ENCODE measurements at places on chromosomes 5 and 9.

DNA sequence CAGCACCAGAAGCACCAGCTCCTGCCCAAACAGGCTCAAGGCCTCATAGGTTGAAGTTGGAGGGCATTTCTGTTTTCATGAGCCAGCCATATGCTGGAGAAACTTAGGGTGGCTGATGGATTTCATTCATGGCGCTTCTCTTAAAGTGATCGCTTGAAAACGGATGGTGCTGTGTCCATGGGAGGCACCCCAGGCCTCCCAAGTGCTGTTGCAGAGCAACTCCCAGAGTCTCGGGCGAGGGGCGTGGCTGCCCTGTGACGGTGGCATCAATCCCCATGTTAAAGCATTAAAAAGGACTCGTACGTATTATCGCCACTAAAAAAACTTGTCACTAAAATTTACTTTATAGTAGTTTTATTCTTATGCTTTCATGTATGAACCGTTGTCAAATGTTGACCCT is 128.3 kb downstream of the MRPL36 start:
- DNase-seq: no peak

GRCh38 chr9:77649109-77649812 is 1.1 kb upstream of the GNA14 start:
- no peak for DNase-seq

- no peak for DNase-seq
These were observed 277.4 kb downstream of the SLCO4C1 start for GRCh38 chr5:102018690-102019089.

GRCh38 chr5:38613992-38614836 is 57.8 kb upstream of the LIFR start:
- DNase-seq: no peak

- DNase-seq: no peak
These were observed 20.4 kb downstream of the CDK5RAP2 start for GRCh38 chr9:120559546-120559945.

- DNase-seq: no peak
These were observed 133.5 kb downstream of the GADD45G start for GRCh38 chr9:89738137-89738932.

DNA sequence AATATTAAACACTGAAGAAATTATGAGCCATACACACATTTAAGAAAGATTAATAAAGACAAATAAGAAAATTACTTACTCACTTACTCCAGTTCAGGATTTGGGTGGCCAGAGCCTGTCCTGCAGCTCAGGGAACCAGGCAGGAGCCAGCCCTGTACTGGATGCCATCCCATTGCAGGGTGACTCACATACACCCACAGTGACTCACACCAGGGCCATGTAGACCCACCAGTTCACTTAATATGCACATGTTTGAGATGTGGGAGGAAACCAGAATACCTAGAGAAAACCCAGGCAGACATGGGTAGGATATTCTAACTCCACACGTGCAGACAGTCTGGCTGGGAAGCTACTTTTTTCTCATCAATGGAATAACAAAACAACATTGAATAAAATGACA is 49.6 kb upstream of the ADRB2 start:
- DNase-seq: no peak

GRCh38 chr5:85813146-85813545 is 804.6 kb upstream of the COX7C start:
- DNase-seq: no peak

GRCh38 chr5:177372910-177373309 is 11.3 kb upstream of the SLC34A1 start:
- no peak for DNase-seq

- DNase-seq: no peak
These were observed 6.9 kb upstream of the GMCL2 start for GRCh38 chr5:178194026-178194425.

All from D341Med (cell line).